ENCODE measurements at places on chromosomes 16 and 17. TPM values are rescaled to one million over a fixed set of nuclear protein-coding genes. Genes with fewer than 3 reads are reported as not detected.

Gene SAT2
- total RNA-seq: 38.1 TPM

Gene PIK3R5
- total RNA-seq: not detected

Gene EPN3
- total RNA-seq: 40.0 TPM

Gene CHD9NB
- total RNA-seq: 2.1 TPM

Gene NECAB2
- not detected for total RNA-seq

Gene FKBP10
- total RNA-seq: 313 TPM

Gene FAM20A
- not detected for total RNA-seq

Gene HEXIM1
- 11.4 TPM for total RNA-seq

Gene CACNA1H
- under 0.01 TPM for total RNA-seq

Gene CACNG5
- not detected for total RNA-seq

Gene KCNJ18
- not detected for total RNA-seq

Gene GPR139
- total RNA-seq: not detected

Gene PDE6G
- total RNA-seq: 0.43 TPM

Gene ASPHD1
- total RNA-seq: not detected

Gene KRTAP9-2
- total RNA-seq: not detected

Gene PMP22
- 0.79 TPM for total RNA-seq

Gene KRTAP9-1
- total RNA-seq: not detected
